ENCODE measurements at places on chromosomes 6 and 20.

DNA sequence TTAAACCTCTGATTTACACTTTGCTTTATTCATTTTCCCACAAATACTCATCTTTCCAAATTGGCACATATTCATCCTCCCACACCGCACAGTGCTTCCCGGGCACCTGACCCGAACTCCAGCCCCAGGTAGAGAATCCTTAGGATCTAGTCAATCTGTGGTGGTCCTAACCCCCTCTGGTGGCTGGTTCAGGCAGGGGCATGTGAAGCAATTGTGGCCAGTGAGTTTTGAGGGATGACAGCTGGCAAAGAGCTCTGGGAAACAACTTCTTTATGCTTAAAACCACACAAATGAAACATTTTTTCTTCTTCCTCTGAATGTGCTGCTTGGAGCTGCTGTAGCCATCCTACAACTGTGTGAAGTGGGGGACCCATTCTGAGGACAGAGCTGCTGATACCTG lies 54.7 kb downstream of the ELOVL5 start:
- no peak for DNase-seq

DNA sequence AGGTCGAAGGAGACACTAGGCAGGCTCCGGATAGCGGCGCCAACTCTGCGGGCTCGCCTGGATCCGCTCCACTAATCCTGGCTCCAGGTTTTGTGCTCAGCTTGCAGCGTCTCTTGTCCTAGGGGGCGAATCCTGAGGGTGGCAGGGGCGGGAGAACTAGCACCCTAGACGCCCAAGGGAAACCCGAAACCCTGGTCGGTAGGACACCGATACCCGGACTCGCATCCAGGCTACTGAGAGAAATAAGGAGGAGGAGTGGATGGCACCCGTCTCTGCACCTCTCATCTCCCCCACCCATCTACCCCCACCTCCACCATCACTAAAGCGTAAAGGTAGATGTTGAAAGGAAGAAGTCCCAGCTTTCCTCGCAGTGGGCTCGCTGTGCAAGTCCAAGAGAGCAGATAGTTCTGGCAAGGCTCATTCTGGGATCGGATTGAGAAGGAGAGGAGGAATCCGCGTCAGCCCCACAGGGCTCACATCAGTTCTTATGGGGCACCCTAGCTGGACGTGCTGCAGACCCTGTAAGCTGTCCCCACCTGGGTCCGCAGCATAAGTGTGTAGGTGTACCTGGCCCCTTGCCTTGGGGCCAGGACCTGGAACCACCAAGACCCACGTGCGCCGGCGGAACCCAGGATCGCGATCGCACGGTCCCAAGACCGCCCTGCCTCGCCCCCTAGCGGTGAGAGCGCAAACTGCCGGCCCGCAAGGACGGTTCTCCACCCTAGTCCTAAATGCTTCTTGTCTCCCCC lies 6.9 kb downstream of the SLC32A1 start:
- DNase-seq: peak; percentile 75

DNA sequence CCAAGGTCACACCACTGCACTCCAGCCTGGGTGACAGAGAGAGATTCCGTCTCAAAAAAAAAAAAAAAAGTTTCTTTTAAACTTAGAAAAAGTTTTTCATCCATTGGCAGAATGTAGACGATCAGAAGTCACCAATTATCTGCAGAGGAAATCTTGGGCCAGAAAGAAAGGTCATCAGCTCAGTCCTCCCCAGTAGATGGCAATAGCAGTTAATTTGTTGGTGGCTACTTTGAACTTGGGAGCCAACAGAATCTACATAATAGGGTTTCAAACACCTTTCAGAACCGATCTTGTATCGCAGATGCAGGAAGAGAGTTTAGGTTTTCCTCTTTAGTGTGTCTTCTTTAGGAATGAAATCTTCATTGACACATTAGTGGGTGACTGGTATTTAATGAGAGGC lies 41.7 kb downstream of the LBP start:
- DNase-seq: no peak

GRCh38 chr20:15446373-15446772 lies 1109.0 kb upstream of the FLRT3 start:
- no peak for DNase-seq

DNA sequence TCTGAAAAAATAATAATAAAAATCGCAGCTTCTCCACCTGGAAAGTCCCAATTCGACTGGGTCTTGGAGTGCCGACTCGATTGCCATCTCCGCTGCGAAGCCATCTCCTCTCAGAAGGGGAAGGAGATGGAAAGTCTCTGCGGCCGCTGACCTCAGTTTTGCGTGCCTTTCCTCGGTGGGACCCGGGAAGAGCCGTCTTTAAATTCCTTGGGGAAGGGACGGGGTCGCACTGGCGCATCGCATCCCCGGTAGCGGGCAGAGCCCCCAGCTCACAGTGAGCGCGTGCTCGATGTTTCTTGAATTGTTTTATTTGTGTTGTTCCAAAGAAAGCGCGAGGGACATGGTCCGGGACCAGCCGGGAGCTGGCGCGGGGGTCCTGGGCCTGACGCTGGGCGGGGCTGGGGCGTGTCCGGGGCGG lies 270 bp upstream of the TIAM2 start:
- no peak for DNase-seq

DNA sequence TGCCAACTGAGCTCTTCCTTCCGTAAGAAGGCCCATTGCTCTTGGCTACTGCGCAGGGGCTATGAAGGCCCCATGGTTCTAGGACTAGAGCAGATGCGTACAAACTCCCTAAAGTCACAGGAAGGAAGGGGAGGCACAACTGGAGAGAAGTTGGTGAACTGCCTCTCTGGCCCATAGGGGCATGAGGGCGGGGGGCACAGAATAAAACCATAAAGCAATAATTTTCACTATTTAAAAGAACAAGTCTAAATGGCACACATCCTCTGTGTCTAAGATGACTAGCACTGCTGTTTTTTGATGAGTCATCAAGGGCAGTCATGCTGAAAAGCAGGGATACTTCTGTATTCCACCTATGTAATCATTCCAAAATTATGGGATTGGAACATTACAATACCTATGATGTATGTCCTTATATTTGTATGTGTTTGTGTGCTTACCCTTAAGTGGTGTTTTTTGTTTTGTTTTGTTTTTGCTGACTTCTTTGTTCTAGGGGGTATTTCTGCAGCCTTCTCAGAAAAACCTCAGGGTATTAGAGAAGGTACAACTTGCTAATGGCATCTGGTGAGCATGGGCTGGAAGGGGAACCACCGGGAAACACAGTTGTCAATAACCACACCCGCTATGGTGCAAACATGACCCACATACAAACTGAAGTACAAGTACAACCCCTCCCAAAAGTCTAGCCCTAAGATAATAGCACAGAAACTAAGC lies 36.9 kb downstream of the B4GALT5 start:
- no peak for DNase-seq

- no peak for DNase-seq
Observed at GRCh38 chr20:52056203-52057062, 135.1 kb downstream of the ZFP64 start.

GRCh38 chr6:135231469-135231844 lies 50.3 kb downstream of the MYB start:
- DNase-seq: peak; percentile 19

DNA sequence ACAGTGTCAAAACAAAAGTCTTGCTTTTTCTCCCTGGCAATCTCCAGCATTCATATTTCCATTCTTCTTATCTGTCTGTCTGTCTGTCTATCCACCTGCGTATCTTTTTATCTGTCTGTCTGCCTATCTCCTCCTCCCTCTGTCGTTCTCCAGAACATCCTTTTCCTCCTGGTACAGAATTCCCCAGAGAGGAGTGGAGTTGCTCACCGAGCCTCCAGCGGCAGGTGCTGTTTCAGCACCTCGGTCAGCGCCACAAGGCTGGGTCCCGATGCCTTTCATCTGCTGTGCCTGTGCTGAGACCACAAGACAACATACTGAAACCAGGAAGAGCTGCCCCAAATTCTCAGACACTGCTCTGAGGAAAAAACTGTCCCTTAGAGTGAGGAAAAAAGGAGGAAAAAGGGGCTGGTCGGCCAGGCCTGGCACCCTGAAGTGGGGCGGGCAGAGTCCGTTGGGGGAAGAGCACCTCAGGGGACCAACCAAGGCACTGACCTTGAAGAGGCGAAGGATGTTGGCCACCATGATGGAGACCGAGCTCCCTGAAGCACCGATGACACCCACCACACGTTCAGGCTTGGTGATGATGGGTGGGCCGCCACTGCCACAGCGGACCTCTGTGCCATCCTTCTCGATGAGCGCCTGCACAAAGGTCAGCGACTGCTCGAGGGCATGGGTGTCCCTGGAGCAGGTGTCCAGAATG lies 13.3 kb downstream of the GRM4 start:
- DNase-seq: no peak

- DNase-seq: no peak
Observed at GRCh38 chr20:34461779-34462087, 54.5 kb upstream of the DYNLRB1 start.

- no peak for DNase-seq
Observed at GRCh38 chr6:81075974-81076373, 676.5 kb downstream of the TENT5A start.

DNA sequence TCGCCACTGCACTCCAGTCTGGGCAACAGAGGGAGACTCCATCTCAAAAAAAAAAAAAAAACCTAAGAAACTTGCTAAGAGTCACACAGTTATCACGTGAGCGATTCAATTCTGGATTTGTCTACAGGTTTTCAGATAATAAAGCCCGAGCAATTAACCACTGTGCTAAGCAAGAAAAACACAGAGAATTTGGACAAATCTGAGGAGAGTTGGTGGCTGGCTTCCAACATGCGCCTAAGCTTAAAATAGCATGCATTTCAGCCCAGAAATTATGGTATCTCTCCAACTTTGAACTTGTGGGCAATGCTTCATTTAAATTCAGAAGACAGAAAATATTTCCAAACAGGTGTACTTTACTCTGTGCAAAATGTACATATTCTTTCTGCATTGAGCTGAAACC lies 232.9 kb downstream of the TSHZ2 start:
- no peak for DNase-seq

DNA sequence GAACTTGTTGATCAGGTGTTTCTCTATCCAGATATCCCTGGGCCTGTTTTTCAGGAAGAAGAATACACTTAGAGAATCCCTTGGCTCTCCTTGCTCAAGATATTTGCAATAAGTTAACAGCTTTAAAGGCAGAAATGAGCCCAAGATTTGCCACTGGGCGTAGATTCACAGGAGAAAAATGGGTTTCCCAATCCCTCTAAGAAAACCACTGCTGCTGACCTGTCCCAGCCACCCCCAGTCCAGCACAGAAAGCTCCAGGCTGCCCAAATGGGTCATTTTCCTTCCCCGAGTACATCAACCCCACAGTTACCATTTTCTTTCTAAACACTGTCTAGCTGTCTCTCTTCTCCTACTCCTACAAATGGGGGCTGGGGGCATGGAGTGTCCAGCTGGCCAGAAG lies 67.3 kb downstream of the ANKRD60 start:
- no peak for DNase-seq

GRCh38 chr6:167565388-167565787 lies 240.5 kb downstream of the TTLL2 start:
- no peak for DNase-seq

GRCh38 chr20:2585811-2586210 lies 49.4 kb downstream of the TMC2 start:
- no peak for DNase-seq

- DNase-seq: no peak
Observed at GRCh38 chr20:40993794-40994540, 34.7 kb upstream of the TOP1 start.

GRCh38 chr20:19274412-19275015 lies 62.1 kb downstream of the SLC24A3 start:
- DNase-seq: no peak

- no peak for DNase-seq
Observed at GRCh38 chr6:167668019-167668753, 158.5 kb upstream of the AFDN start.

DNA sequence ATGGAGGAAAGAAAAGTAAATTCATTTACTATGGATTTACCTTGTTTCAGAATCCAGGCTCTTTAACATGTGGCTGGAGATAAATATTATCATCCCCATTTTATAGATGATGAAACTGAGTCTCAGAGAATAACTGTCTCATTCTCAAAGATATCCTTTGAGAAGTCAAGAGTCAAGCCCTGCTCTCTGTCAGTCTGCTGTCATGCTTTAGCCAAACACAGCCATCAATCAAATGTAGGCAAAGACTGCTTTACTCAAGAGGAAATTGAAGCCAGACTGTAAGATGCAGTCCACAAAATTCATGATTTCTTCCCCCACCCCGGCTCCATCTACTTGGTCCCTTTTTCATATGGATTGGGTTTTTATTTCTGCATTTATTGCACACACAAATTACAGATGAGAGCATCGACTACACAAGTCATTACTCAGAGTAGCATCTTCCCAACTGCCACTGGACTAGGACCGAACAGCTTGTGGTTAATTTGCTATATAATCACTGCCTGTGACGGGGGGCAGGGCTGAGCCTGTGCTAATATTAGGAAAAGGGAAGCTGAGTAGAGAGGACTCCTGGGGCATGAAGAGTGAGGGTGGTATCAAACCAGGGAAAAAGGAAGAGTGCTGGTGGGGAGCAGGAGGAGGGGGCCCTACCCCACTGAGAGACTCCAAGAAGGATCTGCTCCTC lies 102.7 kb upstream of the TOP1 start:
- no peak for DNase-seq

DNA sequence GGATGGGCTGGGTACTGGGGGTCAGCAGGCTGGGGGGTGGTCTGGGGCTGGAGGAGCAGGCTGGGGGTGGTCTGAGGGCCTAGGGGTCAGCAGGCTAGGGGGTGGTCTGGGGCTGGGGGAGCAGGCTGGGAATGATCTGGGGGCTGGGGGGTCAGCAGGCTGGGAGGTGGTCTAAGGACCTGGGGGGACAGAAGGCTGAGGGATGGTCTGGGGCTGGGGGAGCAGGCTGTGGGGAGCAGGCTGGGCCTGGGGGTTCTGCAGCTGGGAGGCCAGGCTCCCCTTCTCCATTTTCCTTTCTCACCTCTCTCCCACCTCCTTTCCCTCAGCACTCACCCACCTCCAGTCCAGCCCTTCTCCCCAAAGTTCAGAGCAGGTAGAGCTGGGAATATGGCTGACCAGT lies 114.2 kb downstream of the PSMB1 start:
- DNase-seq: no peak

- no peak for DNase-seq
Observed at GRCh38 chr20:24158281-24158680, 169.7 kb upstream of the GGTLC1 start.

DNA sequence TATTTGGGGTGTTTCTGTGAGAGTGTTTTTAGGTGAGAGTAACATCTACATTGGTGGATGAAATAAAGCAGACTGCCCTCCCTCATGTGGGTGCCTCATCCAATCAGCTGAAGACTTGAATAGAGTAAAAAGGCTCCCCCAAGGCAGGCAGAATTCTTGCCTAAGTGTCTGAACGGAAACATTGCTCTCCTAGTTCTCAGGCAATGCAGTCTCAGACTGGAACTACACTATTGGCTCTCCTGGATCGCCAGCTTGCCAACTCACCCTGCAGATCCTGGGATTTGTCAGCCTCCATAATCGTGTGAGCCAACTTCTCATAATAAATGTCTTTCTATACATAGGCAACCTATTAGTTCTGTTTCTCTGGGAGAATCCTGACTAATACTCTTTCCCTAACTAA lies 5.5 kb upstream of the TMEM170B start:
- DNase-seq: no peak

- no peak for DNase-seq
Observed at GRCh38 chr6:37559501-37559900, 59.8 kb upstream of the CCDC167 start.

Data from activated T-cell treated with anti-CD3 and anti-CD28 coated beads for 48 hours (primary cell).